Glutamatergic neuron (in vitro differentiated cells): ENCODE measurements at places on chromosomes 1 and 21. TPM values are rescaled to one million over a fixed set of nuclear protein-coding genes. Genes with fewer than 3 reads are reported as not detected.

The CRYBG2 gene
- total RNA-seq = 2.2 TPM

The MATN1 gene
- total RNA-seq = 0.22 TPM

The SEMA6C gene
- total RNA-seq = 119 TPM

The HAO2 gene
- not detected for total RNA-seq

The COL24A1 gene
- 0.15 TPM for total RNA-seq

The LENEP gene
- total RNA-seq = 1.3 TPM

The PDC gene
- not detected for total RNA-seq

The IL12RB2 gene
- not detected for total RNA-seq

The CR1L gene
- total RNA-seq = not detected

The OPTC gene
- total RNA-seq = not detected

DNA sequence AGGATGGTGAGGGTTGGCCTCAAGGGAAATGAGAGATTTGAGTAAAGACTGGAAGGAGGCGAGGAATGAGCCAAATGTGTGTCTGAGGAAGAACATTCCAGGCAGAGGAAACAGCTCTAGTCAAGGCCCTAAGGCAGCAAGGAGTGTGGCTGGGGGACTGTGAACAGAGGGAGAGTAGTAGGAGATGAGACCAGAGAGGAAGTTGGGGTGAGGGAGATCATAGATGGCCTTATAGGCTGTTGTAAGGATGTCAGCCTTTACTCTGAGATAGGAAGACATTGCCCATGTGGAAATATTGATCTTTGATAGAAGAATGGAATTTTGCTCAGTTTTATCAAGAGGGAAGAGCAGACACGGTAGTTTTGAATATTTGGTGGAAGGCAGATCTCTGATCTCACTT is 55.2 kb upstream of the ARTN start:
- no peak for DNase-seq

DNA sequence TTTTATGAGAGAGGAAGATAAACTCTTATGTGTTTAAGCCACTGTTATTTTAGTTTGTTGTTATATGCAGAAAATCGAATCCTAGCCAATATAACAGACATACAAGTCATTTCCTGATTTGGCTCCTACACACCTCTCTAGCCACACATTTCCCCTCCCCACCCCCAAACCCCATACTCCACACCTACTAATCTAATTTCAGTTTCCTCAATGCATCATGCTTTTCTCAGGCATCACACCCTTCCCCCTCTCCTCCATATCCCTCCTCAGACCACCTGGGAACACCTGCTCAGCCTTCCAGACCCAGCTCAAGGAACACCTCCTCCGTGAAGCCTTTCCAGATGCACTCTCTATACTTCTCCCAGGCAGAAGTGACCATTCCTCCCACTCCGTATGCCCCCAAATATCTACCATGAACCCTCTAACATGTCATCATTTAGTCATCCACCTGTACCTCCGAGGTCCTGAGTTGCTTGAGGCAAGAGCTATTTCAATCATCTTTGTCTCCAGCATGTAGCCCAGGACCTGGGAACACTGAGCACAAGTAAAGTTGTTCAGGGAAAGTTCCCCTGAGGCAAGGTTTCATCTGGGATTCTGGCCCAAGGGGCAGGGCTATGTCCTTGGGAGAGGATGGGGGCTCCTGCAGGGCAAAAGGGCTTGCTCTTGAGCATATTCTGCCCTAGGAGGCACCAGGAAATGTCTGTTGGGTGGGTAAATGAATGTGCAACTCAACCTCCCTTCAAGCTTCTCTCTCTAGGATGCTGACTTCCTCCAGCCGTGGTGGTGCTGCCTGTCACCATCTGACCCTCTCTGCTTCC is 126.8 kb downstream of the HIVEP3 start:
- DNase-seq = no peak

DNA sequence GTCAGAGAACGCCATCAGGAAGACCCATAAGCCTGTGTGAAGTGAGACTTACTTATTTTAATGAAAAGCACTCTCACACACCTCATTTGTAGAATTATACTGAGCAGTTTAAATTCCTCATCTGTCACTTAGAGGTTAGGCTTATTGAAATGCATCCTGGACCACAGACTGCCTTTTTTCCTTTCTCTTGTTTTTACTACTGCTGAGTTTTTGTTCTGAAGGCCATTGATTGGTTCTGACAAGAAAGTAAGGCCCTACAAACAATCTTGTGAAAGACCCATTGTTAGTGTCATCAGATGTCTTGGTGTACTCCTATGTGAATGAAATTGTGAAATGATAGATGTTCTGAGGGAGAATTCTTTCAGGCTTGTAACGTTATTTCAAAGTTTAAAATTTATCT is 1343.3 kb upstream of the ADGRL2 start:
- no peak for DNase-seq

DNA sequence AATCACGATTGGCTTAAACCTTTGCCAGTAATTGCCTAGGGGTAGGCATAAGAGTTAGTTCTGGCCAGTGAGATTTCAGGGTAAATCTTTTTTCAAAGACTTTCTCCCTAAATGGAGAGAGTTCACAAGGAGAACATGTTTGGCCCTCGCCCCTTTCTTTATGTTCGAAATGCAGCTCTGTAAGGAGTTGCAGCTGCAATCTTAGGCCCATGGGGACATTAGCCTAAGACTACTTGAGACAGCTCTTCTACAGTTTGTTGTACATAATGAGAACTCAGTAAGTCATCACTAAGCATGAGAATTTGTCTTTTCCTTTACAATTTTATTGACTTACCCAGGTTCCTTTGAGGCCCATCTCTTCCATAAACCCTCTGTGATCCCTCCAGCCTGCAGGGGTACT is 40.4 kb upstream of the GADD45A start:
- DNase-seq = no peak

- DNase-seq = no peak
Observed at GRCh38 chr1:220189750-220190347, 82.4 kb downstream of the RAB3GAP2 start.

DNA sequence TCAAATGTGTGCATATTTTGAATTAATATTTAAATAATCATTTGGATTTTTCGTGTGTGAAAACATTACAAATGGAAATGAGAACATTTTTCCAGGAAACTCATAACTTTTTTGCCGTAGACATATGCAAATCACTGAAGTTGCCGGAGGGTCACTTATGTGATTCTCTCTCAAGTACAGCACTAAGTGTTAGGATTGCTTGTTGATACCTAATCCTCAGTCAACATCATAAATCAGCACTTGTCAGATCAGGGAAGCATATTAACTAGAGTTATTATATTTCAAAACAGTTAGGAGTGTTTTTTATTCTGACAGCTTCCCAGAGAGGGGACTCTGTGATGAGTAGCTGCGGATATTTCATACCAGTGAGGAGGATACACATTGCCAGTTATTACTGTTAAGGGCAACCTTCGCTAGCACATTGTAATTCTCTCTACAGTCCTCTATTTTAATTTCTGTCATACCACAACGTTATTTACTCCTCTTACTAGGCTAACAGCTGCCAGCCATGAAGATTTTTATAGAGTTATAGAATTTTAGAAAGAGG is 41.5 kb downstream of the NCAM2 start:
- DNase-seq = no peak

DNA sequence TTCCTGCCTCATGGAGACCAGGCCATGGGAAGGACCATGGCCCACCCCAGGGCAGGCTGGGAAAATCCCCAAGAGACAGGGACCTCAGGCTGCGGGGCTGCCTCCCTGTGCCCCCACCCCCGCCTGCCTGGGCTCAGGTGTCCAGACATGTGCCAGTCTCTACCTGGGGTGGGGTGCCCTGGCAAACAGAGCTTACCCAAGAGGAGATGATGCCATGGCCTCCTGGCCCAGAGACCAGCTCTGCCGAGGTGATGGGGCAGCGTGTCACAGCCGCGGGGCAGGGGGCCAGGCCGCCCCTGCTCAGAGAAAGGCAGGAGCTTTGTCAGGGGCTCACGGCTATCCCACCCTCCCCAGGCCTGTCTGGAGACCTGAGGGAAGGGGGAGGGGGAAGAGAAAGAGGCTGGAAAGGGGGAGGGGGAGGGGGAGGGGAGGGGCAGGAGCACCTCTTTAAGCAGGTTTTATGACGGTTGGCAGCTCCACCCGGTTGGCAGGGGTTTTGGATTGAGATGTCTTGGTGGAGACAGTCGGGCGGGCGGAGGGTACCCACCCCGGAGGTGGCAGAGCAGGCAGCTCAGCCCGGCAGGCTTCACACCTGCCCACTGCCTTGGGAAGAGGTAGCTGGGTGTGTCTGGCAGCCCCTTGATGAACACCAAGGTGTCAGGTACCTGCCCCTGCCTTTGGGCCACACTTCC is 101.5 kb upstream of the IFFO2 start:
- DNase-seq = no peak

GRCh38 chr21:44052071-44052829 is 40.1 kb downstream of the TRAPPC10 start:
- DNase-seq = no peak

DNA sequence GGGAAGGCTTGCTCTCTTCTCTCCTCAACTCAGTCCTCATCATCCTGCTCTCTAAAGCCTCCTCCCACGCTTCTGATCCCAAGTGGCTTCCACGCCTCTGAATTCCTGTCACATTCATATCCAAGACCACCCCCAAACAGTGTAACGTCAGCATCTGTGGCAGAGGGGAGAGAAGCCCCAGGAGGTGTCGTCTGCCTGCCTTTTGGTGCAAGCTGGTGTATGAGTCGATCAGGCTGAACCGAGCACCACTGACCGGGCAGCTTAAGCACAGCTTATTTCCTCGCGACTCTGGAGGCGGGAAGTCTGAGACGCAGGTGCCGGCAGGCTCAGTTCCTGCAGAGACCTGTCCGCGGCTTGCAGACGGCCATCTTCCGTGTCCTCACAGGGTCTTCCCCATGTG is 123.8 kb upstream of the RAB4A start:
- DNase-seq = peak; percentile 66

- no peak for DNase-seq
Observed at GRCh38 chr1:55617288-55617982, 402.3 kb upstream of the USP24 start.

GRCh38 chr1:197577580-197577979 is 197.7 kb downstream of the DENND1B start:
- no peak for DNase-seq

DNA sequence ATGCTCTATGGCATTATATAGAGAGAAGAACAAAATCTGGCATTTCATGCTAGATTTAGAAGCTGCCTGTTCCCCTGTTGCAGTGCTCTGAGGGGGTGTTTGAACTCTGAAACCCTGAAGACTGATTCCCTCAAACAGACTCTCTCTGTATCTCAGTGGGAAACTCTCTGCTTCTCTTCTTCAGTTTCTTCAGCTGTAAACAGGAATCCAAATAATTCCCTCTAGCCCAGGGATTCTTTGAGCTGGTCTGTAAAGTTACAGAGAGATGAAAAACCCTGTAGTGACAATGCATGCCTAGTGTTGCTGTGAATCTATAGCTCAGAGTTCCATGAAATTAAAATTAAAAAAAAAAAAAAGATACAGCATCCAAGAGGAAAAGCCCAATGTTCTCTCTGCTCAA is 17.0 kb upstream of the ROR1 start:
- DNase-seq = no peak

DNA sequence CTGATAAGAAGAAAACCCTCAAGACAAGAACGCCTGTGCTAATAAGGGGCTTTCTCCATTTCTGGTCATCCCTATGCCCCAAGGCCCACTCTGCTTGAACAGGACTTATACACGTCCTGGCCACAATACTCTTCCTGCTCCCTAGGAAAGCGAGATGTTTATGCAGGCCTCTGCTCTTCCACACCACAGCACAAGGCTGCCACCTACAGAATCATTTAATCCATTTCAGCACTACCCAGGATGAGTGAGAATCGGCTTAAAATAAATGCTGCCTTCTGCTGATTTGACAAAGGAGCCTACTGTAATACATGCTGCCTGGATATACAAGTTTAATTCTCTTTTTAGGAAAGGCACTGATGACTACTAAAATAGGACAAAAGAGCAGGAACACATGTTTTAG is 29.4 kb downstream of the FRRS1 start:
- DNase-seq = peak; percentile 22

- no peak for DNase-seq
Observed at GRCh38 chr1:15397236-15397635, 12.5 kb upstream of the EFHD2 start.

- no peak for DNase-seq
Observed at GRCh38 chr1:3501856-3502640, 47.6 kb downstream of the ARHGEF16 start.

- DNase-seq = no peak
Observed at GRCh38 chr1:178271471-178271870, 177.6 kb downstream of the RASAL2 start.

- no peak for DNase-seq
Observed at GRCh38 chr1:167663002-167663772, 33.2 kb downstream of the RCSD1 start.

DNA sequence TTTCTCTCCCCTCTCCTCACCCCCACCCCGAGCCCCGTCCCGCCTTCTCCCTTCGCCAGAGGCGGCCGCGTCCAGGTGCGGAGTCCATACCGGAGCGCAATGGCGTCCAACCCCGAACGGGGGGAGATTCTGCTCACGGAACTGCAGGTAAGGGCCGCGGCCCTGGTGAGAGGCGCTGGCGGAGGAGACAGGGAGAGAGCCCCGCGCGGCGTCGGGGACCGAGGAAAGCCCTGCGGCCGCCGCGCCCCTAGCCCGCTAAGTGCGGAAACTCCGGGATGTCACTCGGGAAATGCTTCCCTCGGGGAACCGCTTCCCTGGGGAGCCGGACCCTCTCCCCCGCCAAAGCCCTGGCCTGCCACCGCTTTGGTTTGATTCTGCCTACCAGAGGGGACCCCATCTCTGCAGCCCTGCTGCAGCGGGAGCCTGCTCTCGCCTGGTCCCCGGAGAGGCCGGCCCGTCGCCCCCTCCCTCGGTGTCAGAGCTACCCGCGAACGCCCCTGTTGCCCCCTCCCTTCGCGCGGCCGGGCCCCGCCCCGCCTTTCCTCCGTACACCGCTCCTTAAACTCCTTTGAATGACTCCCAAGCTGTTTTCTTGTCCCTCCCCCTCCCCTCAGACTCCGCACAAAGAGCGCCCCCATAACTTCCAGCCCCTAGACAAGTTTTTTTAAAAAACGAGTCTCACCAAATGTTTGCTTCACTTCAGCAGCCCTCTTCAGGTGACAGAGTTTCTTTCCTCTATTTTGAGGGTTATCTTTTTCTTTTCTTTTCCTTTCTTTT is 597 bp downstream of the PKN2 start:
- DNase-seq = peak; percentile 77

- DNase-seq = no peak
Observed at GRCh38 chr1:164061528-164061927, 497.5 kb upstream of the PBX1 start.

- DNase-seq = no peak
Observed at GRCh38 chr1:103931891-103932290, 182.2 kb downstream of the AMY1C start.

DNA sequence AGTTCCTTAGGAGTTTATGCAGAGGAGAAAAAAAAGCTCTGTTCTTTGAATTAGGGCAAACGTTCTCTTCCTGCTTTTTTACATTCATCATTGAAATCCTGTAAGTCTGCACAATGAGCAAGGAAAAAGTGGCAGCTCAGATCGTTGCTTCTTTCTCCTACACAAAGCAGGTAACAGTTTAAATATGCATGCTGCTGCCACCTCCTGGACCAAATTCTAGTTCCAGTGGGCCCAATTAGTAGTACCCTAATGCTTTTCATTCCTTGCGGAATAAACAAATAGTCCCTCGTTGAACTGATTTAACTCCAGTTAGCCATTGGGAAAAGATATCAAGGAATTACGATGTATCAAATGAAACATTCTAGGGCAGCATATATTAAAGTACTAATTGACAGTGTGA is 20.1 kb downstream of the YTHDF2 start:
- no peak for DNase-seq

GRCh38 chr1:191551019-191551418 is 607.2 kb upstream of the RGS18 start:
- DNase-seq = no peak
